ENCODE measurements at places on chromosomes 7 and 10.

- DNase-seq, result no peak
Measured at GRCh38 chr10:86652361-86653202, 1.8 kb upstream of the OPN4 start.

DNA sequence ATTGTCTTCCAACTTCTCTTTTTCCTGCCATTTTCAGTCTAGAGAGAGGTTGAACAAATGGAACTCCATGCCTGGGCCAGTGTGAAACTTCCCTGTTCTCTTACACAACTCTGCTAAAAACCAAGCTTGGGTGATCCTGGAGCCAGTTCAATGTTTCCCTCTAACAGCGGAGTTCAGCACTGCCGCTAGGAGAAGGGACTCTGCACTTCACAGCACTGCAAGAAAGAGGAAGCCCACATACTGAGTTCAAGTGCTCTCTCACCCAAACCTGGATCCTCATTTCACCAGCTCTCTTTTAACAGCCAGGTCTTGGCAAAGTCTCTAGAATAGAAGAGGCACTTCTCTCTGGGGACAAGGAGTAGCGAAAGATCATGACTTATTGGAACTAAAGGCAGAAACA, 18.8 kb downstream of the FOXI2 start:
- no peak for DNase-seq

DNA sequence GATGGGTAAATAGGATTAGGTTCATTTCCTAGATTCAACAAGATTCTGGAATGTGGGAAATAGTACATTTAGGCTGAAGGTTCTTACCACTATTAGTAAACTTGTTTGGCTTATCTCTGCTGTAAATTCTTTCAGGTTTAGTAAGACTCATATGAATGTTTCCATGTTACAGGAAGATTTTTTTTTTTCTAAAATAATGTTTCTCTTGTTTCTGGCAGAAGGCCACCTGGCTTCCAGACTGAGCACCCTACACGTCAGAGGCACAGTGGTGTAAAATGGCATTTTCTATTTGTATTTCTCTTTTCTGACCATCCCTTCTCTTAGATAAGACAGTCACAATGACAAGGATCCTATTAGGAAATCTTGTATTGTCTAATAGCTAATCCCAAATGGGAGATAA, 22.7 kb upstream of the AASS start:
- DNase-seq, result no peak

GRCh38 chr7:39709768-39710311, 86.5 kb downstream of the RALA start:
- DNase-seq, result no peak

DNA sequence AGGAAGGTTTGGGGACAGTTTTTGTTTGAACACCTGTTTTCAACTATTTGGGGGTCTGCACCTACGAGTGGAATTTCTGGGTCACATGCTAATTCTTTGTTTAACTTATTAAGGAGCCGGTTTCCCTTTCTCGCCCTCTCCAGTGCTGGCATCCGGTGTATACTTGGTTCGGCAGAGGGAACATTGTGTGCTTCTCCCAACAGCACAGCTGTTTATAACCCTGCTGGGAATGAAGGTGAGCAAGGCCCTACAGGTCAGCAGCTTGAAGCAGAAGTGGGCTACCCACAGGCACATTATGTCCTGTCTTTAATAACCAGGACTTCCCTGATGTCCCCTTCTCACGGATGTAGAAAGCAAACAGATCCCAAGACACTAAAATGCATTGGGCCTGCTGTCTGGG, 87.5 kb upstream of the PDCD4 start:
- DNase-seq, result no peak

DNA sequence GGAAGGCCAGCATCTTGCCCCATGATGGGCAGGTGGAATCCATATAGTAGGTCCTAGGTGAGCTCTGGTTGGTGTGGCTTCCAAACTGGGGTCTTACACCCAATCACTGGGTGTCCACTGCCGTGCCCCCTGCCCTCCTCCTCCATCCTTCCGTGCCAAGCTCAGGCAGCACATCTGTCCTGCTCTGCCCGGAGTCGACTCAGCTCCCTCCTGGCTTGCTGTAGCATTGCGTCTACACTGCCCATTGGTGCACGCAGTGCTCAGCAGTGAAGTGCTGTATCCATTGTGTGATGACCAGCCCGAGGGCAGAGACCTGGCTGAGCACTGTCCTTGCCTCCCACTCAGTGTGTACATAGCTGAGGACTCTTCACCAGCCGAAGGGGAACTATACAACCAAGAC, 148.4 kb downstream of the ADAM12 start:
- DNase-seq, result no peak

DNA sequence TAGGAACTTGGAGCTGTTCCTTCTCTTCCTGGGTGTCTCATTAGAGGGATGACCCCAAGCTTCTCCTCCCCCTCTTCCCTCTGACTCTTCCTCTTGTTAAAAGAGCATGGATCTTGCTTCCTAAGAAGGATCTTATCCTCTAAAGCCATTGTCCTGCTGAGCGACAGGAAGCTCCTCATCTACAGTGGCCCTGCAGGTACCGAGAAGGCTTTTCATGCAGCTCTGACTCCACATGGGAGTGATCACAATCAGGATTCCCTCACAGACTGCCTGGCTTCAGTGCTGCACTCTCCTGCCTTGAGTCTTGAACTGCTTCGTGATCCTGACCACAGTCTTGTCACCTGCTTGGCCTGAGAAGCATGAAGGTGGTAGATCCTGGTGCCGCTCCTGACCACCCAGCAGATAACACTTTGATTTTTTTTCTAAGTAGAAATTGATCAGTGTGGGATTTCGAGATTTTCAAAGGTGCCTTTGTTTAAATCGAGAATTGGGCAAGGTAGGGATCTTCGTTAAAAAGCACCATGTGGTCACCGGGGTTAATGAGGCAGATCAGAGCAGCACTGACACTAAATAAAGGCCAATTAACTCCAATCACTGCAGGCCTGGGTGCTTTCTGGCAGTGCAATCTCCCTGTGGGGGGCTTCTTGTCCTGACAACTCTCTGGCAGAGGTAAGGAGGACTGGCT, 376.4 kb downstream of the NRG3 start:
- no peak for DNase-seq

DNA sequence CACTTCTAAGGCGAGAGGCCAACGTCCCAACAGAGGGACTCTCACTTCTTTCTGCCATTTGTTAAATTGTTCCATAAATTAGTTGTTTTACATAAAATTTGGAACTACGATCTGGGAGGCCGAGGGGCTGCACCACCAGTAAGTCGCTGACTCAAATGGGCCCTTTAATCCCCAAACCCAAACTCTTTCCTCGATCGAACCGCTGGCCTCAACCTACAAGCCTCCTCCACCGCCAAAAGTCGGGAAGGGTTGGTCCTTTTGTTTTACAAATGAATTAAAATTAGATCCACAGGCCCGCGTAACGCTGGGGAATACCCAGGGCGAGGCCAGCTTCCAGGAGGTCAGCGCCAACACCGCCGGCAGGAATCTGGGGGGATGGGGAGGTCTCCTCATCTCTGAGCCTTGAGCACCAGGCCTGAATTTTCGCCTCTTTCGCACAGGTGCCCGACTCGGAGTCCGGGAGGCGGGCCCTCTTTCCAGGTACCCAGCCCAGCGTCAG, 1.2 kb upstream of the FOXI2 start:
- DNase-seq, result no peak

DNA sequence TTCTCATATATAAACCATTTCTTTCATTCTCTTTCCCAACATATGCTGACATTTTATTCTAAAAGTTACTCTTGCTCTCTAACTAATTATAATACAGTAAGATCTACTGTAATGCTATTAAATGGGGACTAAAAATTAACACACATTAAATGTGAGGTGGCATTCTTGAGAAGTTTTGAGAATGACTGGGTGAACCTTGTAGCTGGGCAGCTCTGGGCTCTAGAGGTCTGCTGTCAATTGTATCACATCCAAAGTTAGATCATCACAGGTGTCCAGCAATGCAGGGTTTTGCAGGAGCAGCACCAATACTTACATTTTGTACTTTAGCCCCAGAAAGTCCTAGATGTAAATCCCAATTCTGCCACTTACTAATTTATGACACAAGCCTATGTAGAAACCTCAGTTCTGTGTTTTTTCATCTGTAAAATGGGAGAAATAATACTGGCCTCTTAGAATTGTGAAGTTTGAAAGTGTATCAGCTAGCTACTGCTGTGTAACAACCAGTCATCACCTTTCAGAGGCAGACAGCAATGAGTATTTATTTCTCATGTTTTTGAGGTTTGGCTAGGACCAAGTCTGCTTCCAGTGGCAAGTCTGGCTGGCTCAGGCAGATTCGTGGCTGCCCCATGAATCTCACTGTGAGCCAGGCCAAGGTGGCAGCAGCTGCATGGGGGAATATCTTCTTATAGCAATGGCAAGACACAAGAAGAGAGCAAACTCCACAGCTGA, 79.6 kb upstream of the EMX2 start:
- no peak for DNase-seq

- DNase-seq, result no peak
Measured at GRCh38 chr7:78175330-78176100, 376.9 kb downstream of the PHTF2 start.

DNA sequence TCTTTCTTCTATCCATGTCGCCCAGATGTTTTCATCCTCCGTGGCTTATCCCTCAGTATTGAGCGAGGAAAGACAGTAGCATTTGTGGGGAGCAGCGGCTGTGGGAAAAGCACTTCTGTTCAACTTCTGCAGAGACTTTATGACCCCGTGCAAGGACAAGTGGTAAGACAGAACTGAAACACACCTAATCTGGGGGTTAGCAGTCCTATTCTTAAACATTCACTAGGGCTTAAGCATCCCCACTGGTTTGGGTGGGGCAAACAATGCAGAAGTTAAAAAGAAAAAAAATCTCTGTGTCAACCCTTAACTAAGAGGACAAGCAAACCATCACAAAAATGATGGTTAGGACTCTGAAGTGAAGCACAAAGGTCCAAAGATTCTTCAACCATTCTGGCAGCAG, 43.8 kb downstream of the SP8 start:
- no peak for DNase-seq
